ENCODE measurements at places on chromosomes 2 and 18.

DNA sequence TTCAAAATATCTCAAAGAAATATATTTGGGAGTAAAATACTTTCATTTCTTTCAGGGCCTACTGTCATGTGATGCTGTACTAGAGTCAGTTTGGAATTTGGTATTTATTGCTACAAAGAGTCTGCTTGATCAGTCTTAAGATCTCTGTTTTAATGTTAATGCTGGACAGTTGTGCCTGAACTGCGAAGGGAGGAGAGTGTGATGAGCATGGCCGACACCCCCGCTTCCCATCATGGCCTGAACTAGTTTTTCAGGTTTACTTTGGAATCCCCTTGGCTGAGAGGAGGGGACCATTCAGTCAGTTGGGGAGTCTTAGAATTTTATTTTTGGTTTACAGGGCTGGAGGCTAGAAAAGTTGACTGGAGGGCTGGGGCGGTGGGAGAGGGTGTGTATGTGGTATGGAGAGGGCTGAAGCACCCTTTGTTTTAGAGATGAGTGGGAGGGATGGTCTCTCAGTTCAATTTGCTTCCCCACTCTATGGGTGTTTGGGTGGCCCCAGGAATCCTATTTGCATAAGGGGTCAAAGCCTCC, 20.9 kb upstream of the TEX44 start:
- no peak for DNase-seq

- no peak for DNase-seq
Measured at GRCh38 chr18:62754026-62754425, 38.7 kb downstream of the PHLPP1 start.

GRCh38 chr2:17857021-17857420, 21.4 kb upstream of the KCNS3 start:
- DNase-seq, result no peak

DNA sequence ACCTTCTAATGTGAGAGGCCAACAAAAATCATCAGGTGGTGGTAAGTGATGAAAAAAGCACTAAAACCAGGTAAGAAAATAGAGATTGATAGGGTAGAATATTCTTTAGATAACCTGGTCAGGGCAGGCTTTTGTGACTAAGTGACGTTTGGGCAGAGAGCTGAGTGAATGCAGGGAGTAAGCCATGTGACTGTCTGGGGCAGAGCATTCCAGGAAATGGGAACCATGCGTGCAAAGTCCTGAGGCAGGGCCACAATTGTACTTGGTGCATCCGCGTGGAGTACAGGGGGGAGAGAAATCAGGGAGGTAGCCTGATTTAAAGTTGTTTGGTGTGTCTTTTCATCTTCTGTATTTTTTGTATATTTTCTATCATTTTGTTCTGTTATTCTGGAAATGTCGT, 102.5 kb downstream of the LYPD6B start:
- no peak for DNase-seq

GRCh38 chr2:1665761-1666505, 78.4 kb downstream of the PXDN start:
- DNase-seq, result no peak

- peak; percentile 93 for DNase-seq
Measured at GRCh38 chr2:157420771-157421323, 23.0 kb downstream of the CYTIP start.

DNA sequence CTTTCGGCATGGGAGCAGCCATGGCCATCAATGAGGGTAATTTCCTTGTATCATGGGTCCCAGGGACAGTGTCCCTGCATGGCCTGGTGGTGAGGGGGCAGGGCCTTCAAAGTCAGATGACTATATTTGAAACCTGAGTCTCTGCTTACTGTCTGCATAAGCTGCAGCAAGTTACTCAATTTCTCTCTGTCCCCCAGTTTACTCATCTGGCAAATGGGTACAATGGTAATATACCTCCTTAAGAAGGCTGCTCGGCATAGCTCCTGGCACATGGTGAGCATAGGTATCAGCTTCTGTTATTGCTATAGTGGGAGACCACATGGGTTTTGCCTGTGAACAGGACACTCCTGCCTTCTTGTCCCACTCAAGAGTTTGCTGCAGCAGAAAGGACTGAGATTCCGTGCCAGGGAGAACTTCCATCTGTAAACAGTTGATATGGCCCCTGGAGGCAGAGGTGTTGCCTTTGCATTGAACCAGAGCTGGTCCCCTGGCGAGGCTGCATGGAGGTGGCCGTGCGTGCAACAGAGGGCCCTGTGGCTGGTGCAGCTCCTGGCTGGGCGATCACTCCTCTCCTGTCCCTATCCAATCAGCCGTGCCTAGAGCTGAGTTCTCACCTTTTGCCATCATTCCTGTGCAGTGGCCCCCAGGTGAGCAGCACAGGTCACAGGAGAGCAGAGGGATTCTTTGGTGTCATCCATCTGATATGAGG, 22.7 kb upstream of the IGFBP5 start:
- no peak for DNase-seq

GRCh38 chr2:240705204-240705791, 13.6 kb downstream of the AQP12A start:
- DNase-seq, result no peak

GRCh38 chr2:118014492-118014824, 588 bp upstream of the CCDC93 start:
- no peak for DNase-seq

DNA sequence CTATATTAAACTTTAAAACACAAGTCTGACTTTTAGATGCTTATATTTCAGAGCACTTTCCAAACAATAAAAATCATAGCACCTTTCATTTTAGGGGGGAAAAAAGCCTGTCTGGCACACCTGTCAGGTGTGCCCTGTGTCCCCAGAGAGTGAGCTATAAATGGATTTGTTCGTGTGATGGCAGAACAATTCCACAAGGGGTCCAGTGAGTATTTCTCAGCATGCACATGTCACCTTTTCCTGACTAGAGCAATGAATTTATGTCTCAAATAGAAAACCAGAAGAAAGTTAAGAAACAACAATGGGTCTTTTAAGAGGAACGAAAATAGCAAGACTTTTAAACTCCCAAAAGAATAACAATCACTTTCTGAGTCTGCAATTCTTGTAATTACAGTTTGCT, 55.9 kb downstream of the ACVR1C start:
- DNase-seq, result peak; percentile 4

DNA sequence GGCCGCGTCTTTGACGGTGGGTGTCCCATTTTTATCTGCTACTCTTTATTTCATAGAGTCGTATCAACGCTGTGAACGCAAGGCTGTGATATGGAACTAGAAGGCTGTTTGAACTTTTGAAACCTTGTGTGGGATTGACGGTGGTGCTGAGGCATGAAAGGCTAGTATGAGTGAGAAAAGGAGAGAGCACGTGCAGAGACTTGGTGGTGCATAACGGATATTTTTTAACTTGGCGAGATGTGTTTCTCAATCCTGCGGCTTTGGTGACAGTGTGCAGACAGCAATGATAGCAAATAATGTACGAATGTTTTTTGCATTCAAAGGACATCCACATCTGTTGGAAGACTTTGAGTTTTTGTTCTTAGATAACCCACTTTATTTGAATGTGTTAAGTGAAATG, 6.2 kb downstream of the HES6 start:
- no peak for DNase-seq

GRCh38 chr2:41000906-41001305, 549.0 kb upstream of the SLC8A1 start:
- no peak for DNase-seq

- DNase-seq, result no peak
Measured at GRCh38 chr2:102103284-102103683, 39.3 kb upstream of the IL1R1 start.

DNA sequence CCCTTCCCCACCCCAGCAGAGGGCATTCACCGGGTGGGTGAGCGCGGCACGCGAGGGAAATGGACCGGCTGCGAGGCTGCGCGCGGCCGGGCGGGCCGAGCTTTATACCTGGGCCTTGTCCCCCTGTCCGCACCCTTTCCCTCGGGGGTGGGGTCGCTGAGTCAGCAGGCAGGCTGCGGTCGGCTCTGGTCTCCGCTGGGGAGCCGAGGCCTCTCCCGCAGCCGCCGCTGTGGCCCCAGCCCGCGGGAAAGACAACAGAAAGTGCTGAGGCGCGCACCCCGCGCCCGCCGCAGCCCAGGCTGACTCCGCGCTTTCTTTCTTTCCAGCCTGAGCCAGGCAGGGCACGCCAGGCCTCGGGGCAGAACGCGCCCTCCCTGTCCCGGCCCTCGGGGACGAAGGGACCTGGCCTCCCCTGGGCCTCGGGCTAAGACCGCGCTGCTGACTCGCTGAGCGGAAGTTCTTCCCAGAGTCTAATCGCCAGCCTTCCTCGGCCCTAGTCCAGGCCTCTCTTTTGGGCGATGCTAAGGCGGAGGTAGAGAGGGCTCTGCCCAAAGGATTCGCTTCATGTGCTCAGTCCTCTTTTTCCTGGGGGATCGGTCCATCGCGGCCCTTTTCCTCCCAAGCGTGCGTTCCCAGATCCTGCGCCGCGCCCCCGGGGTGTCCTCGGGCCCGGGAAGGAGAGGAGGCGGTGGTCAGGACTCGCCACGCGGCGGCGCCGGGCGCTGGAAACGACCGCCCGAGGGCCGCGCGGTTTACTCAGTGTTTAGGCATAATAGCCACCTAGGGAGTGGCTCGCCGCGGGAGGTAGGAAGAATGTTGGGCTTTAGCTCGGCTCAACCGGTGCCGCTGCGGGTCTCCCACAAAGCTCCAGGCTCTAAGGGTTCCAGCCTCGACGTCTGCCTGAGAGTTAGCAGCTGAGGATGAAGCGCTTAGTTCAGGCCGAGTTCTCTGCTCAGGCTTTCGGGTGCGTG, at the start of gene CRYBA2:
CRYBA2 (minus strand) TSS at position 78 of the 971 bp plus-strand sequence. CDS start 246 bp downstream, outside the sequence.
- no peak for DNase-seq
